ENCODE measurements at places on chromosomes 5 and 9.

- DNase-seq = no peak
Observed at GRCh38 chr5:40453689-40454088, 226.0 kb upstream of the PTGER4 start.

DNA sequence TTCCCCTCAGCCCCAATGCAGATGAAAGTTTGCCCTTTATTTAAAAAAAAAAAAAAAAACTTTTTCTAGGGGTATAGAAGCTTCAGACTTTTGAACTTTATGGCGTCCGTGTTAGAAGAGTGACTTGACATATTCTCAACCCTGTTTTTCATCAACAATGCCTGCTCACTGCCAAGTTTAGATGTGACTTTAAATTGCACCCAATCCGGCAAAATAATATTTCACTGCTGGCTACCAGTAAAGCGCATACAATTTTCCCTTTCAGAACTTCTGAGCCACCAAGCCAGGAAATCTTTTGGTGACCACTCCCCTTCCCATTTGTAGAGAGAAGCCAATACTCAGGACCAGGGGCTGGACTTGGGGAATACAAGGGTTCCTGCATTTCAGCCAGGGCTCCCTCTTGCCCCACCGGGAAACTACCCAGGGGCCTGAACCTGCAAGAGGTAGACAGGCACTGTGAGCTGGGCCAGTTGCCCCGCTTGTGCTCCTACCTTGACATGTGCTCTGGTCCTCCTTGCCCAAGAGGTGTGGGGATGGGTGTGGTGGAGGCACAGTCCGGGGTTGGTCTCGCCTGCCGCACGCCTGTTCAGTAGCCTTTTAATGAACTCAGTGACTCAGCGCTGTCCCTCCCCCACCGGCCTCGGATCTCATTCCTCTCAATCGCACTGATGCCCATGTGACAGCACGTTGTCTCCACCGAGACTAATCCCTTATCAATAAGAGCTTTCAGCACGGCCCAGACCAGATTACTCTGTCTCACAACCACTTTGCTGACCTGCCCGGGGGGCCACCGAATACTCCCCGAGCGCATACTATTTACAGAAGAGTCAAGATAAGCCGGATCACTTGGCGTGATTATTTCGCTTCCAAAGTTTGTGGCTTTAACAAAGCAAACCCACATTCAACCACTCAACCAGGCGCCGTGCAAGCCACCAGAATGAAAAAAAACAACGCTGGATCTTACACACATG is 226.4 kb downstream of the DCP2 start:
- no peak for DNase-seq

DNA sequence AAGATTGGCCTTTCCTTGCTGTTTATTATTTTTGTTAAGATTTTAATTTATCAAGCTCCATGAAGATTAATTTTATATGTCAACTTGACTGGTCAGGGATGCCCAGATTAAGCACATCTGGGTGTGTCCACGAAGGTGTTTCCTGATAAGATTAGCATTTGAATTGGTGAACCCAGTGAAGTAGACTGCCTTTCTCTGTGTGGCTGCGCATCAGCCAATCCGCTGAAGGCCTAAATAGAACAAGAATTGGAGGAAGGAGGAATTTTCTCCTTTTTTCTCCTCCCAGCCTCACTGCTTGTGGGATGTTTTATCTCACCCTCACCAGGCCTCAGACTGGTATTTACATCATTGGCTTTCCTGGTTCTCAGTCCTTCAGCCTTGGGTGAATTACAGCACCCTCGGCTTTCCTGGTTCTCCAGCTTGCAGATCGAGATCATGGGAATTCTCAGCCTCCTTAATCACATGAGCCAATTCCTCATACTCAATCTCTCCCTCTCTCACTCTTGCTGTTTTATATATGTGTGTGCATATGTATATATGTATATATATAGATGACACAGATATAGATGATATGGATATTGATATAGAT is 135.4 kb upstream of the SPEF2 start:
- no peak for DNase-seq

- no peak for DNase-seq
Observed at GRCh38 chr9:105890046-105890822, 195.9 kb downstream of the TMEM38B start.

DNA sequence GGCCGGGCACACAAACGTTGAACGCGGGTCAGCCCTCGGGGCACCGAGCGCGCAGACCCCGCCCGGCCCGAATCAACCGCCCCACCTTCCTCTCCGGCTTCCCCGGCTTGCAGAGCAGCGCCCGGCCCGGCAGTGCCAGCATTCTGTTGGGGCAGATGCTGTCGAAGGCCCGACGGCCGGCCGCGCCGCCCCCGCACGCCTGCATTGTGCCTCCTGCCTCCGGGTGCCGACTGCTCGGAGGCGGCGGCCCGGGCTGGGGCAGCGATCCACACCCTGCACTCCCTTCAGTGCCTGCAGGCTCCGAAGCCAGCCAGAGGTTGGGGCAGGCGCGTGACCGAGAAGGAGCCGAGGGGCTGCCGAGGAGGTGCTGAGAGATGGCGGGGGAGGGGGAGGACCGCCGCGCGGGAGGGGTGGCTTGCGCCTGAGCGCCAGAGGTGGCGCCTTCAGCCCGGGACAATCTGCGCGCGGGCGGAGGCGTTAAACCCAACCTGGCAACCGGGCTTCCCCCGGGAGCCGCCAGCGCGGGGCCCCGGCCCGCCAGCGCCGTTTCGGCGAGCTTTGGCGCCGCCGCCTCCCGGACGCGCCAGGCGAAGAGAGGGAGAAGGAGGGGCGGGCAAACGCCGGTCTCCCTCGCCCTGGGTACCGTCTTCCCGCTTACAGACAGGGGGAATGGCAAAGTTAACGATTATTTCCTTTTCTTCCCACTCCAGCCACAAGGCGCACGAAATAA is at the start of gene MCIDAS:
Gene MCIDAS, minus strand, starts transcription at position 382 of the 730 bp plus-strand sequence. Its CDS starts 177 bp downstream, at position 205.
- no peak for DNase-seq

DNA sequence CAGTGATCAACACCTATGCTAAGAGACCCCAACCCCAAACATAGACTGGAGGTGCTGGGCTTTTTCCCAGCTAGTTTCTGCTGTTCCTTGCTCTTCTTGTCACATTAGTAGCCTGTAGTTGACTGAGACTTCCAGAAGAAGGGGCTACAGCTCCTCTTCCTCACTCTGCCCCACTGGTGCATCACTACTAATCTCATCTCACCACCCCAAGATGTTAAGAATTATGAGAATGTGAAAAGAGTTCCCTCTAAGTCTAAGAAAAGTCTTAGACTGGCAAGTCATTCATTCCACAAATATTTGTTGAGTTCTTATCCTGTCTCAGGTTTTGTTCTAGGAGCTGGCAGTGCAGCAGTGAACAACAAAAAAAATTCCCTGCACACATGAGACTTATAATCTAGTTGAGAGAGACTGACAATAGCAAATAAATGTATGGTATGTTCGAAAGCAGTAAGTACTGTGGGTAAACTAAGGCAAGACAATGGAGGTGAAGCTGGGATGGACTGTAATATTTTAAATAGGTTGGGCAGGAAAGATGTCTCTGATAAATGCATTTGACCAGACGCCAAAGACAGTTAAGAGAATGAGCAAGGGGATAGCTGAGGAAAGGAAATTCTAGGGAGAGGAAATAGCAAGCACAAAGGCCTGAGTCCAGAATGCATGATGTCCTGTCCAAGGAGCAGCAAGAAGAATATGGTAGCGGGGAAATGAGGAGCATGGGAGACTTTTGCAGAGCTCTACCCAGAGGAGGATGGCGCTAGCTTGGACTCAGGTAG is 92.3 kb downstream of the PTCD2 start:
- no peak for DNase-seq

GRCh38 chr5:36276864-36277263 is 24.8 kb downstream of the RANBP3L start:
- no peak for DNase-seq

GRCh38 chr9:121950441-121950840 is 142.7 kb downstream of the TTLL11 start:
- no peak for DNase-seq

GRCh38 chr5:114450437-114450836 is 88.6 kb downstream of the KCNN2 start:
- DNase-seq = no peak

- no peak for DNase-seq
Observed at GRCh38 chr5:62154758-62155157, 151.2 kb upstream of the KIF2A start.

GRCh38 chr5:171785517-171785916 is at the start of gene SMIM23:
TSS of gene SMIM23 (plus strand) at chr5:171785817. CDS start at chr5:171785872, 55 bp downstream.
- DNase-seq = no peak

DNA sequence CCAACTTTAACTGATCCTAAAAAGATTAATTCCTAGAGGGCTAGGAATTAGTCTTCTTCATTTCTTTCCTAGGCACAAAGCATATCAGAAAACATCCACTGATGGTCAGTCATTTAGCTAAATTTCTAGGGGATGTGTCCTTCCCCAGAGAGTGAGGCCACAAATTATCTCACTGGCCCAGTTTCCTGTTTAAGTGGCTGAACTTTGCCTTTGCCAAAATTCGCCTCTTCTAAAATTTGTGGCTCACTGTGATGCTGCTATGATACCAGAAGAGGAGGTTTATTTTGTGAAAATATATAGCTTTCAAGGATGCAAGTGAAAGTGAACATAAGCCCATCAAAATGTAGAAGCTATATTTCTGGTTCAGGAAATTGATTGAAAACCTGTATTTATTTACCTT is 98.1 kb upstream of the FER start:
- no peak for DNase-seq

DNA sequence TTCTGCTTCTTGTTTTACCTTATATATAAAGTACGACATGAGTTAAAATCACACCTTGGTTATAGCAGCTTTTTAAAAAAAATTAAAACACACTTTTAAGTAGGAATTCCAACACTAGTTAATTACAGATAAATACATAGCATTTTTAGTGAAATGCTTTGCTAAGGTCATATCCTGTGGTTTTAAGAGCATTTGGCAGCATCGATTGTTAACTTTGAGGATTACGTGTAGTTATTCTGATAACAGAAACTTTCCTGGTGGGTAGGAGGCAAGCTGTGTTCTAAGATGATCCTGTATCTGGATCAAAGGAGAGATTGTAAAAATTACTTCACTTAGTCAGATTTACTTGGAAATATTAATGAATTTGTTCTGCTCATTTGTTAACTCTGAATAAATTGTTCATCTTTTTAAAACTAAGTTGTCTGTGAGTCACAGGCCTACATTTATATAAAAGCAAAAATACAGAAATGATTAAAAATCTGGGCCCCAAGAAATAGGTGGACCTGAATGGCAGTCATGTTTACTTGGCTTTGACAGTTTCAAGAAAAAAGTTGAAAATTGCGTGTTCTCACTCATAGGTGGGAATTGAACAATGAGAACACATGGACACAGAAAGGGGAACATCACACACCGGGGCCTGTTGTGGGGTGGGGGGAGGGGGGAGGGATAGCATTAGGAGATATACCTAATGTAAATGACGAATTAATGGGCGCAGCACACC is 58.3 kb downstream of the TRIO start:
- DNase-seq = no peak

- peak; percentile 12 for DNase-seq
Observed at GRCh38 chr5:136666970-136667620, 301.8 kb upstream of the TRPC7 start.

- no peak for DNase-seq
Observed at GRCh38 chr5:2675548-2675947, 75.9 kb downstream of the IRX2 start.

- no peak for DNase-seq
Observed at GRCh38 chr9:128685636-128686489, 3.2 kb upstream of the SET start.

DNA sequence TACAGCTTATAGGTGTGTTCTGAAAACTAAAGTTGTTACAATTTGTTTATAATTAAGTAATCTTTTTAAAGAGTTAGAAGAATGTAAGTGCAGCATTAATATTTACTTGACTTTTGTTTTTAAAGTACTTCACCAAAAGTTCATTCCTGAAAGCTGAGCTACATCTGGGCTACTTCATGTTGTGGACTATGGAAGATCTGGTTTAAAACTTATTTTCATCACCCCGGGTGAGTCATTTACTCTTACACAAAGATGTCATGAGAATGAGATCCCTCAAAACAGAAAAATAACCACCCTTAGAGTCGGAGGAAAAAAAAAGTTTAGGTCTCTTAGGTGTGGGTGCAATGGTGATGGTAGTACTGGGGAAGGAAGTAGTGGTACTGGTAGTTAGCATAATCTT is 5.1 kb downstream of the POU5F2 start:
- DNase-seq = no peak

GRCh38 chr5:997001-997474 is 11.6 kb upstream of the NKD2 start:
- no peak for DNase-seq

GRCh38 chr9:87350915-87351314 is 146.8 kb upstream of the DAPK1 start:
- DNase-seq = no peak

All from iPS DF 19.7 (cell line).